ENCODE measurements at places on chromosomes 11 and 22.

DNA sequence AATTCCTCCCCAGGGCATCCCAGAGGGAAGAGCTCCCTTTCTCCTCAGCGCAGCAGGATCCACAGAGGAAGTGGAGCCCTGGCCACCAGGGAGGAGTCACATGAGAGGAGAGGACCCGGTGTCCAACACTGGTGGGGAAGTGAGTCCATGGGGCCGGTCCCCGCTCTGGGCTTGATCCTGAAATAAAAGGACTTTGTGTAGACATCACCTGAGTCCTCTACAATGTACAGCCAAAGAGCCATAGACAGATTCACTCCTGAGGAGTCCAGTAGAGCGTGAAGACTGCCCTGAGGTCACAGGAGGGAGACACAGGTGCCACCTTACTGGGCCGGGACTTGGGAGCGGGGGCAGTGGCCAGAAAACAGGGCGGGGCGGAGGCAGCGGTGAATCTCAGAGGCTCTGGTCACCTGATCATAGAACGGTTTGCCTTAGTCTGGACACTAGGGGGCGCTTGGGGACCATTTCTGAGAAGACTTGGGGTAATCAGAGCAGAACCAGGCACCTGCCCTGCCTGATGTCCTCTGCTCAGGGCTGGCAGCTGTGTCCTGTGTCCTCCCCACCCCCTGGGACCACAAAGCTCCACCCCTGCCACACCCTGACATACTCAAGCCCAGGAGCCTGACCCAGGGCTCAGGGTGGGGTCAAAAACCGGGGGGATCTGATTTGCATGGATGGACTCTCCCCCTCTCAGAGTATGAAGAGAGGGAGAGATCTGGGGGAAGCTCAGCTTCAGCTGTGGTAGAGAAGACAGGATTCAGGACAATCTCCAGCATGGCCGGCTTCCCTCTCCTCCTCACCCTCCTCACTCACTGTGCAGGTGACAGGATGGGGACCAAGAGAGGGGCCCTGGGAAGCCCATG is 112.7 kb downstream of the VPREB1 start:
- DNase-seq = peak; percentile 82

- DNase-seq = no peak
These were observed 47.2 kb downstream of the MN1 start for GRCh38 chr22:27754247-27754887.

DNA sequence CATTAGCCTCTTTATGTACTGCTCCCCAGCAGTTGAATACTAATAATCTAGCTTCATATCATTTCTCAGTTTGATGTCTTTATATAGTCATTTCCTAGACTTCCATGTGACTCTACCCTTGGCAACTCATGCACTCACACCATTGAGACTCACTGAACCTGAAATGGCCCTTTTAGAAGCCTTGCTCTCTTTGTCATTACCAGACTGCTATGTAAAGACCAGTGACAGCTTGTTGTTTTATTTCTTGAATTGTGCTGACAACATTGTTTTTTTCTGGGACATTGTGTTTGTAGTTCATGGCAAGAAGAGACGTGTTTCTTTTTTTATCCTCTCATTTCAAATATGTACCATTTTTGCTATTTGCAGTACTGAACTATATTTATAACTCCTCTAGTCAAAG is 256.5 kb downstream of the CNTN5 start:
- no peak for DNase-seq

DNA sequence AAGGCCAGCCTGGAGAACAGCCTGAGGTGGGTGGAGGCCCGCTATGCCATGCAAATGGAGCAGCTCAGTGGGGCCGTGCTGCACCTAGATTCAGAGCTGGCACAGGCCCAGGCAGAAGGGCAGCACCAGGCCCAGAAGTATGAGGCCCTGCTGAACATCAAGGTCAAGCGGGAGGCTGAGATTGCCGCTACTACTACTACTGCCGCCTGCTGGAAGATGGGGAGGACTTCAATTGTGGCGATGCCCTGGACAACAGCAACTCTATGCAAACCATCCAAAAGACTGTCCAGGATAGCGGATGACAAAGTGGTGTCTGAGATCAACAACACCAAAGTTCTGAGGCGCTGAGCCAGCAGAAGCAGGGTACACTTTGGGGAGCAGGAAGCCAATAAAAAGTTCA is 3.1 kb upstream of the TMEM218 start:
- no peak for DNase-seq

DNA sequence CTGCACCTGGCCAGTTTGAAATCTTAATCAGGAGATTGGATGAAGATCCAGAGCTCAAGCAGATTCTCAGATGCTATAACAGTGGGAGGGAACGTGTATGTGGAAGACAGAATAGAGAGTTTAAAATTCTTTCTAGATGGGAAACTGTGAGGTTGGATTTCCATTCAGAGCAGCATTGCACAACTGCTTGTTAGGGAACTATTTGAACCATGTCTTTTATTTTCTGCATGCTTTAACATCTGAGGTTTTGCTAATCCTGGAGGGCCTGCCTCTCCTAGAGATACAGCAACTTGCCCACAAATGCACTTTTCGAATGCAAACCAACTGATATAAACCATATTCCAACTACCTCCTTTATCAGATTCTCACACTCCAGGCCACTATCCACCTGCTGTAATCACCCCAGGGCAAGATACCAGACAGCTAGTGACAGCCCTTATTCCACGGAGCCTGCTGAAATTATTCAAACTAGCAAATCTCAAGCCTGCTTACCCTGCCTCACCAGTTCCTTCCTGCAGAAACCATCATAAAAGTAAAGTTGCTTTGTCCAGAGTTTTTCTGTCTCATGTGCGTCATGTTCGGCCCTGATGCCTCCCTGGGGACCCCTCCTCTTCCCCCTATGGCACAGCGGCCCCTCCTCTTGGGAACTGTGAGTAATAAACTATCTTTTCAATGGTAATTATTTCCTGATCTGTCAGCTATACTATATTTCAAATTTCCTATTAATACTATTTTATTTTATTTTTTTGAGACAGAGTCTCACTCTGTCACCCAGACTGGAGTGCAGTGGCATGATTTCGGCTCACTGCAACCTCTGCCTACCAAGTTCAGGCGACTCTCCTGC is 18.4 kb upstream of the SEC14L4 start:
- no peak for DNase-seq

GRCh38 chr11:6833356-6833755 is 12.1 kb upstream of the OR10A5 start:
- no peak for DNase-seq

DNA sequence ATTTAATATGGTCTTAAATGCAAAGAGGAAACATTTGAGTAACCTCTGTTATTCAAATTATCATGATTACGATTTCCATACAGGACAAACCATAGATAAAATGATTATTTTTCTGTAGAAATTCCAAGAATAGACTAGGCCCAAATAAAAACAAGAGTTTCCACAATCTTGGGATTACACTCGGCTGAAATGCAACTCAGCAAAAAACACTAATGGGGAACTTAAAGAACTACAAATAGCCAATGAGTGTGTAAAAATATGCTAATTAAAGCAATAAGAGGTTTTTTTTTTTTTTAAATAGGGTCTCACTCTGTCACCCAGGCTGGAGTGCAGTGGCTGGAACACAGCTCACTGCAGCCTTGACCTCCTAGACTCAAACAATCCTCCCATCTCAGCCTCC is 10.5 kb upstream of the PRRG4 start:
- no peak for DNase-seq
